ENCODE measurements at places on chromosomes 11 and 22.

DNA sequence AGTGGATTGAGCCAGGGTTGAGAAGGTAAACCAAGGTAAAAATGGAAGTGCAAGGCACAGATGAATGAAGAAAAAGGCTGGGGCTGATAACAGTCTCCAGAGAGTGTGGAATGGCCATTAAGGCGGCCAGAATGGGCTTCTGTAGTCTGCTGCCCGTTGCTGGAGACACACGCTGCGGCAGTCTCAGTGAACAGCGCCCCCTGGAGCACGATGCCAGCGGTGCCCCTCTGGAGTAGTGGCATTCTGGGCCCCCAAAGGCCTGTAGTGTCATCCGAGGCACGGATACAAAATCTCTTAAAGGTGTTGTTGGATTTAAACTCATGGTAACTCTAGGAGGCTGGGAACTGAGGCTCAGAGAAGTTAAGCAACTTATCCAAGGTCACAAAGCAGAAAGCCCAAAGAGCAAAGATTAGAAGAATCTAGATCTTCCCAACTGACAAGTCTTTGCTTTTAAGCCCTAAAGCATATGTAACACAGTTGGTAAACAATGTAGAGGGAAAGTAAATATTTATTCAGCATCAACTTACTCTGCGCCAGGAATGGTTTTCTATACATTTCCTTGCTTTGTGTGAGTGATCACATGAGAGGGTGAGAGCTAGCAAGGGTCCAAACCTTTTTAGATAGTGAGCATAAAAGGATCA lies 18.2 kb downstream of the KCNJ1 start:
- peak; percentile 85 for DNase-seq

DNA sequence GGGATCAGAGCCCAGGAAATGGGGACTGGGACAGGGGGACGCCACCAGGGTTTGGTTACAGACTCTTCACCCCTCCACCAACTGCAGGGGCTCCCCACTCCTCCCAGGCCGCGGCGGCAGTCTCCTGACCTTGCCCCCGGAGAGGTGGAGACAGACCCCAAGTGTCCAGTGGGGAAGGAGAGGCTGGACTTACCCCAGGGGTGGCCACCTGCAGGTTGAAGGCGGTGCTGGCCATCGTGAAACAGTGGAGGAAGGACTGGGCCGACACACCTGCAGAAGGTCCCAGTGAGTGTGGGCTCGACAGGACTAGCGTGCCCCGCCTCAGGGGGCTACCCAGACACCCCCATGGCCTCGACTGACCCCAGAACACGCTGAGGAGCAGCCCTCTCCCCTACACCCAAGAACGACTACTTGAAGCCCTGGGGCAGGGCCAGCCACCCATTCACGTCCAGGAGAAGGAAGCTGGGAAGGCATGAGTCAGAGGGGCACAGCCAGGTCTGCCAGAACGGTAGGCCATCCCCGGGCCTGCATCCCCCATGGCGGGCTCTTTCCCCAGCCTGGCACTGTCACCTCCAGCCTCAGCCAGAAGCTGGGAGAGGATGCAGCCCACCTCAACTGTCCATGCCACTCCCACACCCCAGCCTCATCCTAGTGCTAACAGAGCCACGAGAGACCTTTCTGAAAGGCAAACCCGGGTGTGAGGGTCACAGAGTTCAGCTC lies 2.3 kb downstream of the GATD1 start:
- DNase-seq = no peak

DNA sequence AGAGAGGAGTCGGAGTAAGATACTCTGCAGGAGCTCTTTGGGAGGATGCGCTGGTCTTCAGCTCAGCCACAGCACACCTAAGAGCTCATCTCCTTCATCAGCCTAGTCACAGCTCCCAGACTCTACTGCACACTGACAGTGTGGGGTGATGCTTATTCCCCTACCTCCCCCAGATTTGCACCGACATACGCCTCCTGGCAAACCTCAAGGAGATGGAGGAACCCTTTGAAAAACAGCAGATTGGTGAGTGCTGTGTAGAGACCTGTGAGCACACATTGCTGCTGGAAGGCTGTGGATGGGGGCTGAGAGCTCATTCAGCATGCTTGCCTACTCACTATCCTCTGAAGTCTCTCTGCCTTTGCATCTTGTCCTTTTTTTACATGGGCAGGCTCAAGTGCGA lies 9.3 kb upstream of the SGSM3 start:
- no peak for DNase-seq

- no peak for DNase-seq
Measured at GRCh38 chr11:115169251-115169650, 335.0 kb downstream of the CADM1 start.

- peak; percentile 79 for DNase-seq
Measured at GRCh38 chr11:113690619-113691569, 15.2 kb downstream of the TMPRSS5 start.

DNA sequence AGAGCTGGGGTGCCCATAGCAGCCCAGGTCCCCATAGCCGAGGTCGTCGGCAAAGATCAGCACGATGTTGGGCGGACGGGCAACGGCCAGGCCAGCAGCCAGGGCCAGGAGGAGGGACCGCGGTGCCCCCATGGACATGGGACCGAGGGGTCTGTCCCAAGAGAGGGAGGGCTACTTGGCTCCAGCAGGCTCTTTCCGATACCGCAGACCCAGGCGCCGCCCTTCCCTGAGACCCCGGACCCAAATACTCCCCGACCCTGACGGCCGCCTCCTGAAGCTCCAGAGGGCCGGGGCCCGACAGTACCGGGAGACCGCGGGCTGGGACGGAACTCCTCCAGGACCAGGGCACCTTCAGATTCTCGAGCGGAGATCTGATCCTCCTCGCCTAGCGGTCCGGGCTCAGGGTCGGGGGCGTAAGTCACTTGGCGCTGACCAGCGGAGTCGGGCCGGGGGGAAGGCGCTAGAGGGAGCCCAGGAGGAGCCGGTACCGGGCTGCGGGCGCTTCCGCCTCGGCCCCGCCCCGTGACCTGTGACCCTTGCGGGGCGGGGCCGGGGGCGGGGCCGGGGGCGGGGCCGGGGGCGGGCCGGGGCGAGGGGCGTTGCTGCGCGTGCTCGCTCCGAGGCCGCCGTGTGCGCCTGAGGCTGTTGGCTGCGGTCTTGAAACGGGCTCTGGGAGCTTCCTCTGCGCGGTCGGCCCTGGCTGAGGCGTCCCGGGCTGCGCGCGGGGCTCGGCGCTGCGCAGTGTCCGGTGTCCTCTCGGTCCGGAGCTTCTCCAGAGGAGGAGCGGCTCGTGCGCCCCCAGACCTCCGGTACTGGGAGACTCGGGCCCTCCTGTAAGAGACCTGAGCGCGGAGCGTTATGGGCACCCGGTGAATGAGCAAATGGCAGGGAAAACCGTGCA lies at the start of gene ARSA:
Gene ARSA, minus strand, starts transcription at position 511 of the 901 bp plus-strand sequence. Its CDS starts 373 bp downstream, at position 138.
- peak; percentile 86 for DNase-seq

DNA sequence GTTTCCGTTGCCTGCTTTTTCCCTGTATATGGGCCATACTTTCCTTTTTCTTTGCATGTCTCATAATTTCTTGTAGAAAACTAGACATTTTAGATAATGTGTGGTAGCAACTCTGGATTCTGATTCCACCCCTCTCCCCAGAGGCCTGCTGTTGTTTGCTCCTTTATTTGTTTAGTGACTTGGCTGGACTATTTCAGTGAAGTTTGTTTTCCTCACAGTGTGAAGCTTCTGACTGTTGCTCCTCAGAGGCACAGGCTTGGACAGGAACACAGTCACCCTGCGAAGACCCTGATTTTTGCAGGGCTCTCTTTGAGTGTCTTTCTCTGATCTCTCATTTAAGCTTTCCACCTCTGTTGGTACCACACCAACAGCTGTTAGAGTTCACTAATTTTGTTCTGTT lies 72.5 kb downstream of the SWAP70 start:
- DNase-seq = no peak

GRCh38 chr22:30371981-30372380 lies 15.2 kb downstream of the CCDC157 start:
- DNase-seq = no peak

DNA sequence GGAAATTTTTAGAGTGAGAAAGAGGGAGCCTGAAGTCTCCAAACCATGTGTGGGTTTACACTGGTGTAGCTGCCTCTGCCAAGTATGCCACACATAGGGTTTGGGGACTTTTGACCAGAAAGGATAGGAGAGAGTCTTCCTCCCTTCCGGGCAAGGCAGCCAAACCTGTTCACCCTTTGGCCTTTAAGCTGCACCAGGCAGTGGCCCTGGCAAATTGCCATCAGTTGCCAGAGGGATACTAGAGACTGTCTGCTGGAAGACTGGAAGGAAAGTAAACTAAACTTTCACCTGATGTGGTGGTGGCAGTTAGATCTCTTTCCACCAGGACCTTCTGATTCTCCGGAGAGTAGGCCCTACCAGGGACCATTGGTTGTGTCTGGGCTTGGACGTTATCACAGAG lies 1263.2 kb downstream of the FAM181B start:
- no peak for DNase-seq

GRCh38 chr11:126387857-126388256 lies 32.4 kb downstream of the ST3GAL4 start:
- no peak for DNase-seq

DNA sequence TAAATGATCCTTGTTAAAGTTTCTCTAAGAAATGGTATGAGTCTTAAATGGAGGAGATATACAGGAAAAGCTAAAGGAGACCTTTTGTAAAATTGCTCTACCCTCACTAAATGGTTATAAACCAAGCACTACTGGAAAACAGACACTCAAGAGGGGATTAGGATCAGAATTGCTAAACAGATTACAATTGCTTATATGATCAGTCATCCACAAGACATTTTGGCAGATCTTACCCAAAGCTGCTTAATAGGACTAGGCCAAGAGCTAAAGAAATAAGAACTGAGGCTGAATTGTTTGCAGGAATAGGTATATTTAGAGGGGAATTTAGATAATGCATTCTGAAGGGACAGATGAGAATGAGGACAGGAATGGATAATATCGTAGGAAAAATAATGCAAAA lies 9.5 kb downstream of the HARBI1 start:
- no peak for DNase-seq

DNA sequence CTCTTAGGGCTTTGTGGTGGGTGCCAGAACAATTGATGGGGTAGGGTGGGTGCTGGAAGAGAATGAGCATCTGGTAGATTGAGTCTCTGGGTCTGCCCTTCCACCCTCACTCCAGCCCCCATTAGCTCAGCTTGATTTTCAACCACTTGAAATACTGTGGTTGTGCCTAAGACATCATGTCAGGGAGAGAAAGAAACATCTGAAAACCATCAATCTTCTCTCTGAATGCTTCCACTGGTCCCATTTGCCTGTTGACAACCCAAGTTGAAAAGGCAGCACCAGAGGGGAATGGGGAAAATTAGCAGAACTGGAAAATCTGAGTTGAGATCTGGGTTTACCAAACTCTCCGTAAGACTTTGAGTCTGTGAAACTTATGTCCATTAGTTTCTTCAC lies 26.1 kb downstream of the CD44 start:
- DNase-seq = no peak

GRCh38 chr11:117868815-117869561 lies 7.5 kb downstream of the FXYD6 start:
- no peak for DNase-seq

- no peak for DNase-seq
Measured at GRCh38 chr22:30216710-30217109, 29.8 kb downstream of the LIF start.

DNA sequence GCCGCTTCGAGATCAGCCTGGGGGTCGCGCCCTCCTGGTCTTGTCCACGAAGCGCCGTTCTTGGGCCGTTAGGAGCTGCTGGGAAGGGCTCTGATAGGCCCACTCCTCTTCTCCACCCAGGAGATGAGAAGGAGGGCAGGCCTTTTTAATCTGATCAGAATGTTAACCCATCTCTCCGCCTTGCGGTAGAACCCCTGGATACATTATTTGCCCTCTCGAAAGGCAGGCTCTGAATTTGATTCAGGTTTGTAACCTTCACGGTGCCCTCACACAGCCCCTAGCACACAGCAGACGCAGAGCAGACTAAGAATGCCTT lies at the start of gene CCDC83:
Gene CCDC83, plus strand, starts transcription at position 43 of the 316 bp plus-strand sequence. CDS start 9,741 bp downstream, outside the sequence.
- DNase-seq = no peak

GRCh38 chr22:45726081-45726480 lies 54.4 kb downstream of the ATXN10 start:
- no peak for DNase-seq

DNA sequence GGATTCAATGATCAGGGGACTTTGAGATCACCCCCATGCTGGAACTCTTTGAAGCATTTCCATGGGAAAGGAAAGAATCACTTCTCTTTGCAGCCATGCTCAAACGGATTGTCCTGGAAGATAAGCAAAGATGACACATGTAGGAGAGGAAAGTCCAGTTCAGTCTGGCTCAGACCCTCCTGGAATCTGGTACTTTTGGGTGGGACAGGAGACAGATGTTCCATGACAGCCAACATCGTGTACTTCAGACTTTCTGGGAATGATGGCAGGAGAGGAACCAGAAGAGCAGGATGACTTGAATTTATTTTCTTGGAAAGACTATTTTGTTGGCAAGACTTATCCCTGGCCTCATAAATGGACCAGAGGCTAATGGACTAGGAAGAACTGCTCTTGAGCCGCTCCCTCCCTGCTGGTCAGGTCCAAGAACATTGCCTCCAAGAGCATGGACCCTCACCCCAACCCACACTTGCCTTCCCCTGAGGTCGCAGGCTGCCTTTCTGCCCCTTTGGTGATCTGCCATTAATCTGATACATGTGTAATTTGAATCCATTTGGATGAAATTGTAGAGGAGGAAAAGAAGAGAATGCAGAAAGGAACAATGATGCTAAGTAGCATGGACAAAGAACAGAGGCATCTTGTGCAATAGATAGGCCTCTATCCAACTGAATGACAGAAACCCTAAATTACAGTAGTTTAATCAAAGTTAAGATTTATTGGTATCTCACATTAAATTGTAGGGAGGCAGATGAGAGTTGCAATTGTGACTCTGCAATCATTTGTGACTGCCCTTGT lies 201.0 kb downstream of the SNX19 start:
- no peak for DNase-seq

DNA sequence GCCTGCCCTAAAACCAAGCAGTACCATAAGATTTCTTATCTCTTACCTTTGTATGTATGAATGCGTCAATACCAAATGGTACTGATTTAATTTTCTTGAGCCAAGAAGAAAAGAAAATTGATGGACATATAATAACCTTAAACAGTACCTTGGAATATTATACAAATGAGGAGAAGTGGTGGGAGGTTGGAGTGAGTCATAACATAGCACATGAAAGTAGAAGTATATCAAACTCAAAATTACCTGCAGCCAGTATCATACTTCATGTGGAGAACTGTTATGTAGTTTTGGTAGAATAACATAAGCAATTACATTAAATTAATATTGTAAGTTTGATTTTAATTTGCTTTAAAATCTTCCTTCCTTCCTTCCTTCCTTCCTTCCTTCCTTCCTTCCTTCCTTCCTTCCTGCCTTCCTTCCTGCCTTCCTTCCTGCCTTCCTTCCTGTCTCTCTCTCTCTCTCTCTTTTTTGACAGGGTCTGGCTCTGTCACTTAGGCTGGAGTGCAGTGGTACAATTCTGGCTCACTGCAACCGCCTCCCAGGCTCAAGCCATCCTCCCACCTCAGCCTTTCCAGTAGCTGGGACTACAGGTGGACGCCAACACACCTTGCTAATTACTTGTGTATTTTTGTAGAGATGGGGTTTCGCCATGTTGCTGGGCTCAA lies 460.9 kb upstream of the CCDC90B start:
- no peak for DNase-seq

- DNase-seq = no peak
Measured at GRCh38 chr11:71139516-71140205, 112.7 kb downstream of the SHANK2 start.

GRCh38 chr22:27842201-27842600 lies 40.6 kb upstream of the MN1 start:
- no peak for DNase-seq

GRCh38 chr11:37968148-37968547 lies 1370.1 kb upstream of the RAG2 start:
- peak; percentile 22 for DNase-seq

- DNase-seq = no peak
Measured at GRCh38 chr11:115347106-115347505, 157.1 kb downstream of the CADM1 start.
